ENCODE measurements at places on chromosomes 12 and 14.
A peak's percentile ranks its signal among the peaks of the same experiment; 100 is the strongest.

- peak; percentile 42 for DNase-seq
These were observed 111.5 kb upstream of the KITLG start for GRCh38 chr12:88691811-88692210.

- DNase-seq, result no peak
These were observed 1299.8 kb upstream of the TMEM132C start for GRCh38 chr12:126967152-126967551.

DNA sequence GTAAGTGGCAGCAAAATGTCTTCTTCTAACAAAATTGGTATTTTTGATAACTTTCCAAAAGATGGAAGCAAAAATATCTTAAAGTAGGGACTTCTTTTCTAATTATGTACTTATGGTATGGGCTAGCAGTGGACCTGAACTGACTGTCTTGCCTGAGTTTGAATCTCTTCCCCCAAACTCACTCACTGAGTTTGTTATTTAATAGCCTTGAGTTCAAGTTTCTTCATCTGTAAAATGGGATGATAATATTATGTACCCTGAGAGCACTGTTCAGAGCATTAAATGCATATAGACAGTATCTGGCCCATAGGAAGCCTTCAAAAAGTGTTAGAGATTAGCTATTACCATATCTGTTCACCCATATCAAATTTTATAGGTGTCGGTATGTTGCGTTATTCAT is 210.4 kb upstream of the NUDT4 start:
- DNase-seq, result no peak

DNA sequence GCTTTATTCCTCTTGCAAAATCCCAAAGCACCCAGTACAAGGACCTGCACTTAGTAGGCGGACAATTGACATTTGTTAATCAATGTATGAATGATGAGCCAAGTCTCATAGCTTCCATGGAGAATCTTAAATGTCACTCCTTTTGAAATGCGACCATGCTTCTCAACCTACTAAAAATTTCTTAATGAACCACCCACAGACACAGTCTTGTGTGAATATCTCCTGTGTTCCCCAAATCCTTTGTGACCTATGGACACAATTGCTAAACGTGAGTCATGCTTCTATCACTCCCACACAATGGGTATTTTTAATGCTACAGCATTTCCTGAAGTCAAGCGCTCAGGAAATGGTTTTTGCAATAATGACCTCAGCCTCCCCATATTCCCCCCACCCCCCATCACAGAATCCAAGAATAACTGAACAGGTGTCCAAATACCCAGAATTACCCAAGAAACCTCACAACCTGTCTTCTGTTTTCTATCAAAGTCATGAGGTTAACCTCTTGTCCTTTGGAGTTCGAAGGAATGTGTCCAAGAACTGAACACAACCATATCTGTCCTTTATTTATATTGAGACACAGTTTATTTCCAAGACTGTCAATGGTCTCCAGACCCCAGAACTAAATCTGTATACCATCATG is 163.6 kb upstream of the PLEKHG7 start:
- DNase-seq, result peak; percentile 51

DNA sequence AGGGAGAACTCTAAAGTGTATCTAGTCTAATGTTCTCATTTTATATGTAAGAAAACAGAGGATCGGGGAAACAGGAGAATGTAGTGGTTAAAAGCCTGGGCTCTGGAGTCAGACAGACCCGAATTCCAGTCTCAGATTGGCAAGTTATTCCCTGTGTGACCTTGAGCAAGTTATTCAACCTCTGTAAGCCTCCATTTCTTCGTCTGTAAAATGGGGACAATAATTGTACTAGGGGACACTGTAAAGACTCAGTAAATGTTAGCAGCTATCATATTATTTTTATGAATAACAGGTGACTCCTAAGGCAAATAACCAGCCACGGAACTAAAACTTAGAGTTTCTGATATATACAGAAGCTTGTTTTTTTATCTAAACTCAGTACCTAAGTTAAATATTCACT is 152.1 kb downstream of the APAF1 start:
- DNase-seq, result no peak

GRCh38 chr12:55842681-55843429 is at the start of gene MMP19:
TSS of gene MMP19 (minus strand) at chr12:55842936. CDS start at chr12:55842830, 106 bp downstream.
- DNase-seq, result peak; percentile 84

- DNase-seq, result peak; percentile 73
These were observed 197.8 kb upstream of the FRMD6 start for GRCh38 chr14:51453869-51454268.

DNA sequence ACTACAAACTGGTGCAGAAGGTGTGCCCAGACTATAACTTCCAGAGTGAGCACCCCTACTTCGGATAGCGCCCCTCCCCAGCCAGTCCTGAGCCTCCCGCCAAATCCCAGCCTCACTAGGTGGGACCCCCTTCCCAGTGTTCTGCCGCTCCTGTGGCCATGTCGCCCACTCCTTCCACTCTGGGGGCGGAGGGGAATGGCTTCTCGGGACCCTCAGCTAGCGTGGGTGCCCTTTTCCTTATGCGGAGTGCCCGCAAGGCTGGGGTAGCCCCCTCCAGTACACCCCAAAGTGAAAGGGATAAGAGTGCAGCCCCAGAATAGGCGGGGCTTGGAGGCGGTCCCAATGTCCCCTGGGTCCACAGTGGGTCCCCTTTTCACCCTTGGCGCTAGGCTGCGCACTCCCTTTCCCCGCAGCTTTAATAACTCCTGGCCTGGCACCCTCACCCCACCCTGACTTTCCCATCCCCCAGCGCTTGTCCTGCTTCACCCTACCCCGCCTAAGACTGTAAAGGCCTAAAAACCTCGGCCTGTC is 3.8 kb upstream of the SHMT2 start:
- DNase-seq, result no peak

- no peak for DNase-seq
These were observed 59.1 kb downstream of the DIO2 start for GRCh38 chr14:80152166-80152565.

DNA sequence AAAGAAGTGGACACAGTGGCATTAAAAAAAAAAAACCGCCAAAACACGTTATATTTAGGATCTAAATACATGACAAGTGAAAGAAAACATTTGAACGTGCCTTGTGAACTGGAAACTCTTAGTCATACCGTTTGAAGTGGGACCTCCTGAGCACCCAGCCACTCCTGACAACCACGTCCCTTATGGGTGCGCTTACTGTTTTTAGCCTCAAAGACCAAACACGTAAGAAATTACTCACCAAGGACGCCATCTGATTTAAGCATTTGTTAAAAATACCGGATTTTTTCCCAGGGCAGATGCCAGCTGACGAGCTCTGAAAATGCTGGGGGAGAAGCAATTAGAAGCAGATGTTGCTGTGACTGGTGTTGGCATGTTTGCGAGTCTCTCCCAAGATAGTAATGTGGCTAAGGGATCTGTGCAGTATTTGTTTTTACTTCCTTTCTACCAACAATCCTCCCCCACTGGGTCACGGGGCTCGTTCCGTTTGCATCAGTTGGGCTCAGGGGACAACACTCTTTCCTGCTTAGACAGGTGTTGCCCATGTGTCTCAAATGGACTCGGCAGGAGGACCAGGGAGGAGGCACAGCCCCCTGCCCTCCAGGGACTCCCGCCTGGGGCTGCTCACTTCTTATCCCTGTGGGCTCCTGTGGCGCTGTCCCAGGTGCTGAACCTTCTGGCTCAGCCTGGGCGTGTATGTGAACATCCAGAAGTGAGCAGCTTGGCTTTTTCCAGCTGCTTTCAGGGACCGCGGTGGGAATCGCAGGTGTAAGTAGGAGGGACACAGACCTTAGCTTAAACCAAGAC is 101.0 kb downstream of the BEGAIN start:
- peak; percentile 93 for DNase-seq

Data from fibroblast of gingiva (primary cell).